ENCODE measurements at places on chromosomes 13 and 19.

DNA sequence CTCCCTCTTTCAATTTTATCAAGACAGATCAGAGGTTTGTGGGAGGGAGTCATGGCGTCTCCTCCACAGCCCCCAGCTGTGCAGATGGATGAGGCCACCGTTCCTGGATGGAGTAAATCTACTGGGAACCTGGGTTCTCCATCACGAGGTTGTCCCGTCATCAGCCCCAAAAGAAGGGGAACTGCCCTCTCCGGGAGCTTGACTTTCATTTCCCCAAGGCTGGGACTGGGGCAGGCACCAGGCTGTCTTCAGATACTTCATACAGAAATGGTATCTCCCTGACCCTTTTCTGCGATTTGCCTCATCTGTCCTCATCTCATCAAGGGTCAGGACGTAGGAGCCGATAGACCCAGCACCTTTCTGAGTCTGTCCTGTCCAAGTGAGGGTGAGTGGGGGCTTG is 9.8 kb downstream of the LILRB2 start:
- DNase-seq = no peak

DNA sequence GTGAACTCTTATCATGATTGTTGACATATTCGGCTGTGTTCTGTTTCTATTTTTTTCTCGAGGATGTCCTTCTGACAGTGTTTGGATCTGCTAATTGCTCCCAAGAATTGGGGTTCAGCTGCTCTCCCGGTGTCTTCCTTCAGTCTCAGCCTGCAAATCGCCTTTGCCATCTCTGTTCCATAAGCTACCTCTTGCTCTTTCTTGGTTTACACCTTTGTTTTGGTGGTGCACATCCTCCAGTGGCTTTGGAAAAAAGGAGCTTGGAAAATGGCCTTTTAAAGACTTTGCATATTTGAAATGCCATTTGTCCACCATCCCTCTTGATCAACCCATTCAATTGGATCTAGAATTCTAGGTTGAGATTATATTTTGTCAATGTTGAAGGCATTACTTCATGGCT is 137.2 kb downstream of the URI1 start:
- no peak for DNase-seq

DNA sequence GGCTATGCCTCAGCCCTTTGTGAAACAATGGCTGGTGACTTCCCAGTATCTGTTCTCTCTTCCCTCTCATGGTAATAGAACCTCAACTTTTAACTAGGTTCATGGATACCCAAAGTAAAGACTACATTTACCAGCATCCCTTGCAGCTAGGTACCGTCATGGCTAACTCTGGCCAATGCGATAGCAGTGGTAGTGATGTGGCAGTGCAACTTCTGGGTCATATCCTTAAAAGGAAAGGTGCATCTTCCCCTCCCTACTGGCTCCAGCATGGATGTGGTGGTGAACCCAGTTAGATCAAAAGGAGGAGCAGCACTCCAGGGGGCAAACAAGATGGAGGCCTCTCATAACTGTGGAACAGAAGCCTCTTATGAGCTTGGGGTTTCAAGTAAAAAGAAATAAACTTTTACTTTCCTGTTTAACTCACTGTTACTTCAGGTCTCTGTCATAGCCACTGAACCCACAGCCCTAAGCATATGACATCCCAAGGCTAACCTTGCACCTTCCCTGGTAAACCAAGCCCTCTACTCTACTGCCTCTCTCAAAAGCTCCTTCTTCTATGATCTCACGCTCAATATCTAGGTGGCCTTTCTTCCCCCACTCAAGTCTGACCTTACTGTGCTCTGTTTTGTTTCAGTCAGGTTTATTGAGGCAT is 104.4 kb downstream of the DOCK9 start:
- no peak for DNase-seq

GRCh38 chr13:99993660-99994637 is 12.4 kb downstream of the ZIC2 start:
- no peak for DNase-seq

GRCh38 chr19:48613852-48614435 is 932 bp downstream of the FAM83E start:
- no peak for DNase-seq

- DNase-seq = no peak
Measured at GRCh38 chr13:28630869-28631268, 28.1 kb upstream of the POMP start.

GRCh38 chr19:19489804-19490204 is 25.5 kb downstream of the TSSK6 start:
- no peak for DNase-seq

GRCh38 chr19:45418802-45419201 is 4.9 kb downstream of the ERCC1 start:
- no peak for DNase-seq

All from IMR-90 (cell line).